ENCODE measurements at places on chromosomes 7 and 10. TPM values are rescaled to one million over a fixed set of nuclear protein-coding genes. Genes with fewer than 3 reads are reported as not detected.

Gene SEC61G
- total RNA-seq, result 719 TPM

Gene ZNF25
- total RNA-seq, result 1.7 TPM

Gene DLX6
- total RNA-seq, result 0.54 TPM

Gene HOXA1
- 3.9 TPM for total RNA-seq

Gene MDFIC
- total RNA-seq, result 18.6 TPM

Gene FAM241B
- total RNA-seq, result 14.2 TPM

Gene GRID2IP
- not detected for total RNA-seq

Gene PLEKHS1
- not detected for total RNA-seq

Gene ABCB4
- total RNA-seq, result 0.03 TPM

Gene EPO
- total RNA-seq, result not detected

Gene MYL10
- total RNA-seq, result not detected

Gene MKI67
- total RNA-seq, result 10.5 TPM
